ENCODE measurements at places on chromosomes 7 and 10.

DNA sequence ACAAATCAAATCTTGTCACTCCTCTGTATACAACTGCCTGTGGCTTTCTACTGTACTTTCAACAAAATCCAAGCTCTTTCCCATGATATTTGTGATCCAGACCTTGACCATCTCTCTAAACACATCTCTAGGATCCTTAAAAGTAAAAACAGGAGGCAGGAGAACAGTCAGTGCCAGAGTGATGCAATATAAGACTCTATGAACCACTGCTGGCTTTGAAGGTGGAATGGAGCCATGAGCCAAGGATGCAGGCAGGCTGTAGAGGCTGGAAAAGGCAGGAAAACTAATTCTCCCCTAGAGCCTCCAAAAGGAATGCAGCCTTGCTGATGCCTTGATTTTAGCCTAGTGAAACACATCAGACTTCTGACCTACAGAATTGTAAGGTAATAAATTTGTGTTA lies 45.5 kb upstream of the LRRN3 start:
- no peak for DNase-seq

GRCh38 chr7:38934051-38934450 lies 25.1 kb upstream of the VPS41 start:
- DNase-seq, result no peak

DNA sequence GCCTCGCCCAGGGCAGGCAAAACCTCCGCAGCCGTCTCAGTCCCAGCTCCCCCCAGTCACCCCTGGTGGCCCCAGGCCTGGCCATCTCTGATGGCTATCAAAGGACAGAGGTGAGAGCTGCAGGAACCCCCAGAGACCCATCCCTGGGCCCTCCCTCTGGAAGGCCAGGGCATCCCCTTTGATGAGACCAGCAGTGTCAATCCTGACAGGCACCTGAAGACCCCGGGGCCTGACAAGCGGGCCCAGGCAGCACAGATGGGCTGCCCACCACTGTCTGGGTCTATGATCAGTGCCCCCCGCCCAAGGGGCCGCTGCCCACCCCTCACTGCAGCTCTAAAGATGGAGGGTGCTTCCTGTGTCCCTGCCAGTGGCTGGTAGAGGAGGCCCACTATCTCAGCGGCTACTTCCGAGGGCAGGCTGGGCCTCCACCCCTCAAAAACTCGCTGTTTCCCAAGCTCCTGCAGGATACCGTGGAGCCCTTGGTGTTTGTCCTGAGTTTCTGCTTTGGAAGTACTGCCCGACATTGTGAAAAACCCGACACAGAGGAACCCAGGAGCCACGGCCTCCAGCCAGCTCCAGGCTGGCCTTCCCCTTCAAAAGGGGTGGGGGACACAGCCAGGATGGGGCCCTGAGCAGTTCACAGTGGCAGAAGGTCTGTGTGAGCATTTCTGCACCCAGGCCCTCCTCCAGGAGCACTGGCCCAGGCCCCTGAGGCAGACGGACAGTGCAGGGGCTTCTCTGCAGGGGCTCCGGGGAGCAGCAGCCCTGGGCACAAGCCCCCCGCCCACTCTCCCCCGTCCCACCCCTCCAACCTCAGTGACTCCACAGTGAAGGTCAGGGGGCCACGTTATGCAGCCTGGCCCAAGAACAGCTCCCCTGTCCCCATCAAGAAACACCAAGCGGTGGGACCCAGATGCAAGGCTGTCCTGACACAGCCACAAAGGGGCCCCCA lies 99.2 kb downstream of the PDGFA start:
- DNase-seq, result no peak

- no peak for DNase-seq
Observed at GRCh38 chr7:130894909-130895750, 161.1 kb upstream of the KLF14 start.

- DNase-seq, result no peak
Observed at GRCh38 chr7:108311446-108312168, 144.6 kb downstream of the NRCAM start.

GRCh38 chr10:4647109-4647785 lies 178.8 kb upstream of the AKR1E2 start:
- no peak for DNase-seq

DNA sequence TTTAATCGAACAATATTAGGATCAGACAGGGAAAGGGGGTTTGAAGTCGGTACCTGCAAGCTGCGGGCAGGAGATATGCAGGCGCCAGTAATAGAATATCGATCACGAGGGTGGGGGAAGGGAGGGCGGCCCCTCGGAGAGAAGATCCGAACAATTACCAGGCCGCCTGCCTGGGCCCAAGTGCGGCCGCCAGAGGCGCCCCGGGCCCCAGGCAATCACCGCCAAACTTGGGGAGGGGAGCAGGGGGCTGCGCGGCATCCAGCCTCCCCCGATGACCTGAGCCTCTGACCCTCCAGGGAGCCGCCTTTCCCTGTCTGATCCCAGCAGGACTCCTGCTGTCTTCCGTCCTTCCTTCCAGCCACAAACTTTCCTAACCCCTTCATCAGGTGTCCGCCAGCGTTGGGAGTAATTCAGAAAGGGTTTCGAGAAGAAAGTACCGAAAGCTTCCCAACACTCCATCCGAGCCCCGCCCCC lies 1.1 kb downstream of the NKX1-2 start:
- no peak for DNase-seq

GRCh38 chr10:47012214-47012613 lies 101.0 kb downstream of the PTPN20 start:
- no peak for DNase-seq

DNA sequence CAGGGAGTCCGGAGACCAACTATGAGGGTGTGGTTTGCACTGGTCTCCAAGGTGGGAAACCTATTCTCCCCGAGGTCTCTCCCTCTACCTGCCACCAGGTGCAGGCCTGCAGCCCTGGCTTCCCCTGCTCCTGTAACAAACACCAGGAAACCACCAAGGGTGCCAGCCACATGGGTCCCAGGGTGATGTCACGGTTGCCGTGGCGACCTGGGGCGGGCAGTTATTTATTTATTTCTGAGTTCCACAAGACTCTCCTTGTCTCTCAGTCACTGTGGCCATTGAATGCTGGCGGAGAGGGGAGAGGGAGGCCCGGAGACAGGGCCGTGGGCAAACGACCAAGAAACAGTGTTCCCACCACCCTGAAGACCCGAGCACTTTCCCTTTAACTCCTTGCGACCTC lies 27.0 kb downstream of the MMD2 start:
- no peak for DNase-seq

DNA sequence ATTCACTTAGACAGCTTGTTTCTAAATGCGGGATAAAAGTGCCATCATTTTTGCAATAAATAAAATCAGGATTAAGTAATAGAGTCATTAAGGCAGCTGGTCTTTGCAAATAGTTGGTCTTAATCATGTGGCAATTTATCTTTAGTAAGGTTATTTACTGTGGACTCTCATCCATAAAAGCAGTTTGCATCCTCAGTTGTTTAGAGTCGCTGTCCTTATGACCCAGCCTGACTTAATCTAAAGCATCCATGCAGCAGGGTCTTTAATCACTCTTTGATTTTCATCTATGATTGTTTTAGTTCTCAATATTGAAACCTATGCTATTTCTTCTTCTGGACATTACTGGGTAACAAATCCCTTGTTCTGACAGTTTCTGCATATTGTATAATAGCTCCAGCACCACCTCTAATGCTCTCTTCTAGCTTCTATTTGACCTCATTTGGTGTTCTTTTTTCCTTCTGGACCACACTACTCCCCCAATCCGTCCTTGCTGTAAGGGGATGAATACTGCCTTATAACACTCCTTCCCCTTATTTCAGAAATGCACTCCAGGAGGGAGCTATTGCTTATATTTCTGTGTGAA lies 95.0 kb downstream of the CD36 start:
- no peak for DNase-seq

- peak; percentile 27 for DNase-seq
Observed at GRCh38 chr10:80356989-80357850, 639 bp downstream of the DYDC2 start.

- DNase-seq, result no peak
Observed at GRCh38 chr10:85618841-85619240, 747.8 kb downstream of the GRID1 start.

DNA sequence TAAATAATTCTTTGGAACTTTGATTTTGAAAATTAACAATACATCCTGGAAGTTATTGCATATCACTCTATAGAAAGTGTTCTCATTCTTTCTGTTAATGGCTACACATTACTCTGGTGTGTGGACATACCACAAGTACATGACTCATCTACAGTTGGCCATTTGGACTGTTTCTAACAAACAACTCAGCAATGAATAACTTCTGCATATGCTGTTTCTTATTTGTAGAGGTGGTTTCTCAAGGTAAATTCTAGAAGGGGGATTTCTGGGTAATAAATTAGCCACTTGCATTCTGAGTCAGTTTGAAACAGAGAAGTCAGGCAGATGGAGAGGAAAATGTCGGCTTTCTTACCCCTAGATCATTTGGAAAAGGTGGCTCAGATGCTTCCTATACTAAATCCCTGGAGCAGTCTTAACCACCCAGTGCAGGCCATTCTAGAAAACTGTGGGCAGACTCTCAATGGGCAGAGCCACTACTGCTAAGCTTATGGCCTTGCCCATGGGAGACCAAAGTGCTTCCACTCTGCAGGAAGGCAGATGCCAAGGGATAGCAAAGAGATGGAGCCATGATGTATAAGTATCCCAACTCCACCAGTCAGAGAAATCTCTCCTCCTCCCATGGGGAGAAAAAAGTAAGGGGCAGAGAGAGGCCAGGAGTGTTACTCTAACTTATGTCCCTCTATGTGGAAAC lies 194.0 kb upstream of the PLPP4 start:
- no peak for DNase-seq

DNA sequence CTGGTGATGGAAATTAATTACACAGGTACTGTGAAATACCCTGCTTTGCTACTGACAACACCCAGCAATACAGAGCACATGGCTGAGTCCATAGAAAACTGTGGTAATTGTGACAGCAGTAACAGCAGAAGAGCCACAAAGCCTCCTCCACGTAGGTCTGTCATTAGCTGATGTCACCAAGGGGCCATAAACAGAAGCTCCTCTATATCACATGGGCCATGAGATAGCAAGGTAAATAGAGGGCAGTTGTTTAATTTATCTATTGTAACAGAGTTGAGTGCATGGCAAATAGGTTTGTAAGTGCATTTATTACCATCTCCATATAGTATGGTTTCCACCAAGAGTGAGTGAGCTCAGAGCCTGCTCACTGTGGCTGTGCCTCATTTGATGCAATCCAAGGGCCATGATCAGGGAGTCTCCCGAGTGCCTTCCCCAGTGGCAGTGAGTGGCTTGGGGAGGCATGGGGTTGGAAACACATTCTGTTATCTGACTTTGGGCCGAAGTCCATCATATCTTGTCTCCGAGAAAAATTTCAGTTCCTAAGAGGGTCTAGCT lies 281.2 kb downstream of the SKAP2 start:
- DNase-seq, result peak; percentile 95

DNA sequence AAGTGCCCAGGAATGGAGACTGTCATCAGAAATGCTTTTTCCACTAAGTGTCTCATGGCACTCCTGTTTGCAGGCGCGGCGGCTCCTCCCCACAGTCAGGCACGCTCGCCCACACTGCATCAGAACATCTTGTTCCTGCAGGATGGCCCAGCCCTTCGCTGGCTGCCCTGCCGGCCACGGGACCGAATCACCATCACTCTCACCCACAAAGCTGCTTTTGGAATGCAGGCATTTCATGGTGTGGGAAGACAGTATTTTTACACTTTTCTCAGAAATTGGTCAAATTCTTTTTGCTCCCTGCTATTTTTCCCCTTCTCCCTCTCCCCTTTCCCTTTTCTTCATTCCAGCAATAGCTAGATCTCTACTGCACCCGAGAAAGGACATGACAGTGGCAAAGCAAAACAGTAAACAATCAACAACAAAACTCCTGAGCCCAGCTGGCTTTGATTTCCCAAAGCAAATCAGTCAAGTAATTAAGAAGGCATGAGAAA lies 176.1 kb upstream of the TNS3 start:
- DNase-seq, result no peak

DNA sequence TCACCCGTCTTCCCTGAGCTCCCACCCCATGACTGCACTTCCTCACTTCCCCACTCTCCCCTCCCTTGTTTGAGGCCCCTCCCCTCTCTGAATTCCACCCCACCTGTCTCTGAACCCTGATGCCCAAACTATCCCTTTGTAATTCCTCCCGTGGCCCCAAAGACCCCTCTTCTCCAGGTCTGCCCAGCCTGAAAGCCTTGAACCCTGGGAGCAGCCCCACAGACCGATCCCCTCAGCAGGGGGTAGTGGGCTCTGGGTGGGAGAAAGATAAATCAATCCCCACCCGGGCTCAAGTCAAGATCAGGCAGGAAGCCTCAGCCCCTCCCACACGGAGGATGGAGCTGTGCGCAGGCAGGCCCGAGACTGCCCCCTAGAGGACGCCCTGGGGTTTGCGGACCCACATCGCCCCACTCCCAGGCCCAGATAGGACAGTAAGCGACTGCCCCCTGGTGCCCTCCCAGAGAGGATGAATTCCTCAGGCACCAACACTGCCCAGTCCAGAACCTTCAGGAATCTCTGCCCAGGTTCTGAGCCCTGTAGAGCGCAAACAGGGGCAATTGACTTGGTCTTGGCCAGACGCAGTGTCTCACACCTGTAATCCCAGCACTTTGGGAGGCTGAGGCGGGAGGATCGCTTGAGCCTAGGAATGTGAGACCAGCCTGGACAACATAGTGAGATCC lies 11.7 kb downstream of the HSPB1 start:
- DNase-seq, result peak; percentile 81

DNA sequence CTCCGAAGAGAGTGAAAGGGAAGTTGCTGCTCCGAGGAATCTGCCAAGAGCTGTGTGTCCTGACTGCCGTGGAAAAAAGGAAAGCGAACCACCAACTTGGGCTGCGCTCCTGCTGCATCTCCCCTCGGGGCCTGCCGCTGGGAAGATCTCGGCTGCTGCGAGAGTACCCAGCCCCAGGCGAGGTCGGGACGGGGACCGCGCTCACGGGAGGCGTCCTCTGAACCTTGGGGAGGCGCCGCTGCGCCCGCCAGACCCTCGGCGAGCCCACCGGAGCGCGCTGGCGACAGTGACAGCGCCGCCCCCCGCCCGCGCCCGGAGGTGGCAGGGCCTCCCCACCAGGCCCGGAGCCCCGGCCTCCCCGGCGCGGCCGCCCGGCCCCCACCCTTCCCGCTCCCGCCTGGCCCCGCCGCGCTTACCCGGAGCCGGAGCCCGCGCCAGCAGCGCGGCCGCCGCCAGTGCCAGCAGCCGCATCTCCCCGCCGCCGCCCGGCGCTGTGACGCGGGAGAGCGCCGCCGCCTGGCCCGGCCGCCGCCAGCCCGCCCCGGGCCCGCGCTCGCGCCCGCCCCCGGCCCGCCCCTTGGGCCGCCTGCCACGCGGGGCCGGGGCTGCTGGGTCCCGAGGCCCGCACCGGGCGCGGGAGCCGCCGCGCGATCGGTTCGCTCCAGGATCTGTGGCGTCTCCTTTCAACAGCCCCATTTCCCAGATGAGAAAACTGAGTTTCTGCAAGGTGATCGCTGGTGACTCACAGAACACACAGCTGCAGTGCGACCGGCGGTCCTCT lies at the start of gene VSTM4:
VSTM4 (minus strand) TSS at position 508 of the 781 bp plus-strand sequence; CDS start at position 471, 37 bp downstream.
- no peak for DNase-seq

DNA sequence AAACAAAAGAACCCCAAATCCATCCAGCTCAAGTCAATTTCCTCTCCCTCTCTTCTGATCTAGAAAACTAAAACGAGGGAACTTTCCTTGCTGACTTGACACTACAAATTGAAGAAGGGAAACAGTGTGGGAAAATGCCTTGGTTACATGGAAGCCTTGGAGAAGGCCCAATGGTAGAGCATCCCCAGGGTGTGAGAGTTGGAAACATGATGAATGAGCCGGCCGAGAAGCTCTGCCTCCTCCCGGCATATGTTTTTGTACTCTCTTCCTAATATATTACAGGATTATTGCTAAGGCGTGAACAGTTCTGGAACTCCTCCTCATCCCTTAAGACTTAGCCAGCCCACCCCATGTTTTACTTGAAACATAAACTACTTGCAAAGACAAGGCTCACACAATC lies 618.2 kb upstream of the MGMT start:
- DNase-seq, result no peak

GRCh38 chr7:102991540-102992214 lies 78.9 kb downstream of the LRRC17 start:
- DNase-seq, result no peak

All from NCI-H748 treated with DMSO at 0.1 percent for 48 hours (cell line).